HepG2 (cell line): ENCODE measurements at places on chromosomes 6 and 20. TPM values are rescaled to one million over a fixed set of nuclear protein-coding genes. Genes with fewer than 3 reads are reported as not detected.

DNA sequence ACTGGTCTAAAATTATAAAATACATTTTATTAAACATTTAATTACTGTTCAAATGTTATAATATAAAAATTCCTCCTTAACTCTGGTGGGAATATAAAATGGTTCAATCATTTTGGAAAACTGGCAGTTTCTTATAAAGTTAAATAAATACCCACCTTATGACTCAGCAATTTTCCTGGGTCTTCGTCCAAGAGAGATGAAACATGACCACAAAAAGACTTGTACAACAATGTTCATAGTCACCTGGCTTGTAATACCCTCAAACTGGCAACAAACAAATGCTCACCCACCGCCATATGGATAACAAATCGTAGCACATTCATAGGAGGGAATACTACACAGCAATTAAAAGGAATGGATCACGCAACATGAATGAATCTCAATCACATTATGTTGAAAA lies 66.0 kb upstream of the RIN2 start:
- no peak overlapping the region for H3K27ac ChIP-seq
- no peaks in the 10 kb centered on the region for H3K4me1 ChIP-seq
- no peaks in the 10 kb centered on the region for H3K36me3 ChIP-seq
- H3K4me3 ChIP-seq, result no peak overlapping the region
- DNase-seq, result no peak

SLC13A3 gene
- total RNA-seq, result 27.9 and 66.5 TPM in 2 replicates

DEFB132 gene
- not detected in 2 replicates for total RNA-seq

LPA gene
- not detected in 2 replicates for total RNA-seq

TCP11 gene
- total RNA-seq, result not detected in 2 replicates

PNPLA1 gene
- not detected in 2 replicates for total RNA-seq

DNA sequence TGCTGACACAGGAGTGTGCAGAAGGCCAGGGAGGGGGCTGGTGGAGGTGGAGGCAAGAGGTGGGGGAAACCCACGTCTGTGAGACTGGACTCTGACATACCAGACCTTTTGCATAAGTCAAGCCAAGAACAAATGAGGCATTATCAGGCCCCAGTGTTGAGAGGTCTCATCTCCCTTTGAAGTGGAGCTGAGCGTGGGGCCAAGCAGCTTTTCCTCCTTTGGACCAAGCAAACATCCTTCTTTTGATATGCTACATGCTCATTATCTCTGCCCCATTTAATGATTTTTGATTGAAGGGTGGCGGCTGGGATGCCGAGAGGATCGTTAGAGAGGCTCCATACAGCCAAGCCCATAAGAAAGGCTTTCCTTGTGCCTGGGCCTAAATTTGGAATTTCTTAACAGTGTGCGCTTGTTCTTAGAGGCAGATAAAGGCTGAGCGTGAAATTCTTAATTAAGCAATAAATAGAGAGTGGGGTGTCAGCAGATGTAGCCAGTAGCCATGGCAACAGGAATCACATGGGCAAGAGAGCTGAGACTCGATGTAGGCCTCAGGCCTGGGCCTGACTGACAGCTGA lies 244.5 kb downstream of the PKHD1 start:
- peak; percentile 12 for DNase-seq
- no peak overlapping the region for H3K4me3 ChIP-seq
- H3K27ac ChIP-seq, result no peak overlapping the region

MAFB gene
- total RNA-seq, result 0.11 and 0.18 TPM in 2 replicates

MAPK14 gene
- total RNA-seq, result 67.3 and 74.9 TPM in 2 replicates

RBL1 gene
- total RNA-seq, result 25.9 and 27.5 TPM in 2 replicates

DNA sequence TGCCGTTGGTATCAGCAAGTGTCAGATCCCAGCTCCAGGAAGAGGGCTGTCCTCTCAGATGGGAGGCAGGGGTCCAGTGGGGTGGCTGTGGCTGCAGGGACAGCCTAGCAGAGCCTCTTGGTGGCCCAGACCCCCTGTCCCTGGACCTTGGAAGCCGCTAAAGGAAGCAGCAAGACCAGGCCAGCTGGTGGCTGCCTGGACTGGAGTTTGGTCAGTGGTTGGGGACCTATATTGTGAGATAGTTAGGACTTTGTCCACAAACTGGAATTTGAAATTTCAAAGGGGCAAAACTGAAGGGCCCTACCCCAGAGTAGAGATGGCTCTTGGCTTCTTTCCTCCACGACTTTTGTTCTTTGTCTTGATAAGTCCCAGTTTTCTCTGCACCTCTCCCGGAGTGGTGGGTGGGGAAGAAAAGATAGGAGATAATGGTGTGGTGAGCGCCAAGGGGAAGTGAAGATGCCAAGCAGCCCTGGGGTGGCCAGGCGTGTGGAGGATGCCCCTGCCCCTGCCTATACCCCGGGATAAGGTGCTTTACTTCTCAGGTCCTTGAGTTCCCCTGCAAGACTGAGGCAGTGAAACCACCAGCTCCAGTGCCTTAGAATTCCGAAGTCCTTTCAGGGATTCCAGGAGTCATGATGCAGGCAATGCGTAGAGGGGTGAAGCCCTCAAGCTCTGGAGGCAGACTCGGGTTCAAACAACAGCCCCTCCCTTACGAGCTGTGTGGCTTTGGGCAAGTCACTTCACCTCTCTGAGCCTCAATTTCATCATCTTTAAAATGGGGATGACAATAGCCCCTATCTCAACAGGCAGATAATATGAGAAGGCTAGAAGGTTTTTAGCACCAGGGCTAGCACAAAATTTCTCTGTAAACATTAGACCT lies 40.2 kb downstream of the HNF4A start:
- H3K36me3 ChIP-seq, result peaks cover 10% of the 10 kb centered on the region
- peak; percentile 65 for DNase-seq
- H3K27ac ChIP-seq, result peak overlapping the region; percentile 94

DNA sequence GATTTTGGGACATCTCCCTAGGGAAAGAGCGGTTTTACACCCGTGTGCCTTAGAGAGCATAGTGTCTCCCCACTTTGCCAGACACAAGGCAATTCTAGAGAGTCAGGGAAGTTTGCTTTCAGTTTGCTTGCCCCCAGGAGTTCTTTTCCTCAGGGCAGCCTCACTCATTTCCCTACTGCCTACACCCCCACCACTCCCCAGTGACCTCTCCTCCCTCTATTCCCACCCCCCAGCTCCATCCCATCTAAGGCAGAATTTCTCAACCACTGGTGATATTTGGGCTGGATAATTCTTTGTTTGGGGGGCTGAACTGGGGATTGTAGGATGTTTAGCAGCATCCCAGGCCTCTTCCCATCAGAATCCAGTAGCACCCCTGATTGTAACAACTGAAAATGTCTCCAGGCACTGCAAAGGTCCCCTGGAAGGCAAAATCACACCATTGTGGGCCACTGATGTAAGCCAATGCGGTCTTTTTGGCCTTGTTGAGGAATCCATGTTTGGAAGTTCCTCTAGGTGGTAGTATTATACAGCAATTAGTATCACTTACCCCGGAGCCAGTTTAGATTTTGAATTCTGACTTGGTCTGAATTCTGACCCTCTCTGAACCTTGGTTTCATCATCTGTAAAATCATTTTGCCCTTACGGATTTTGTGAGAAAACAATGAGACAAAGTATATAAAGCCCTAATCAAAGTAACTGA lies 1.3 kb downstream of the EPPIN start:
- no peaks in the 10 kb centered on the region for H3K36me3 ChIP-seq
- DNase-seq, result peak; percentile 48
- no peak overlapping the region for H3K27ac ChIP-seq

DNMT3B gene
- total RNA-seq, result 13.2 and 13.9 TPM in 2 replicates

PACRG gene
- total RNA-seq, result 0.13 TPM in 1 of 2 replicates, not detected in the other

HLA-DQB2 gene
- total RNA-seq, result not detected in 2 replicates

DNA sequence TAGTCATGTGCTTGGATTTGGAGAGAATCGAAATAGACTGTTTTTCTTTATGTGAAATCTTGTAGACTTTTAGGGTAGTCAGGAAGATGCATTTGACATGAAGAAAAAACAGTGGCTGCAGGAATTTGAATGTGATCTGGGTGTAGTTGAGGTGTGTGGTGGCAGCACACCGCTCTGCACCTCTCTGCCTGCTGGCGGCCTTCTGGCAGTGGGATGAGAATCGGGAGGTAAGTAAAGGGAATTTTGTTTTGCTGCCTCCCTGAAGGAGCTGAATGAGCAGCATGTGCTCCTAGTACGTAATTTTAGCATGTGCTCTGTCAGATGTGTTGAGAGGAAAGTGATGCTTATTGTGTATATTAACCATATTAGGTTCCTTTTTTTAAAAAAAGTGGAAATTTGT lies 3.2 kb downstream of the TPD52L2 start:
- H3K27ac ChIP-seq, result no peak overlapping the region
- H3K36me3 ChIP-seq, result peaks cover 49% of the 10 kb centered on the region
- no peak for DNase-seq

MUC21 gene
- not detected in 2 replicates for total RNA-seq

DNA sequence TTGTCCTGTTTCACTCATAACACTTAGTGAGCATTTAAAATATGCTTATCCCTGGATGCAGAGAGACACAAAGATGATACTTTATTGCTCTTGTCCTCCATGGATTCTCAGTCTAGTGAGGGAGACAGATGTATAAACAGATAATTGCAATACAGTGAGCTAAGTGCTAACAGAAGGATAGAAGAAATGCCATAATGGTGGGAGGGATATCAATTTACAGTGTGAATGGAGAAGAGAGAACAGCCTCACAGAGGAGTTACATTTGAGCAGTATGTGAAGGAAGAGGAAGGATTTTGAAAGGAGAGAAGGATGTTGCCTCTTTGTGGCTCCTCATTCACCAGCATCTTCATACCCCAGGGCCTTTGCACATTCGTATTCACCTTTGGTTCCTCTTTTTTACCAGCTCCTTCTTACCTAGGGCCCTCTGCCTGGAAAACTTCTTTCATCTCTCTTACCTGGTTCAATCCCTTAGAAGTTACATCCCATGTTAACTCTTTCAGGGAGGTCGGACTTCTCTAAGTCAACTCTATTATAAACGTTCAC lies 341.7 kb downstream of the PRL start:
- DNase-seq, result no peak
- H3K27ac ChIP-seq, result no peak overlapping the region

BPIFB1 gene
- total RNA-seq, result 0.18 and 0.82 TPM in 2 replicates

GRCh38 chr6:69390125-69390524 lies 406.7 kb downstream of the LMBRD1 start:
- no peak for DNase-seq
- no peaks in the 10 kb centered on the region for H3K27me3 ChIP-seq
- no peak overlapping the region for H3K4me3 ChIP-seq
- H3K36me3 ChIP-seq, result no peaks in the 10 kb centered on the region

KCNK16 gene
- not detected in 2 replicates for total RNA-seq

DNA sequence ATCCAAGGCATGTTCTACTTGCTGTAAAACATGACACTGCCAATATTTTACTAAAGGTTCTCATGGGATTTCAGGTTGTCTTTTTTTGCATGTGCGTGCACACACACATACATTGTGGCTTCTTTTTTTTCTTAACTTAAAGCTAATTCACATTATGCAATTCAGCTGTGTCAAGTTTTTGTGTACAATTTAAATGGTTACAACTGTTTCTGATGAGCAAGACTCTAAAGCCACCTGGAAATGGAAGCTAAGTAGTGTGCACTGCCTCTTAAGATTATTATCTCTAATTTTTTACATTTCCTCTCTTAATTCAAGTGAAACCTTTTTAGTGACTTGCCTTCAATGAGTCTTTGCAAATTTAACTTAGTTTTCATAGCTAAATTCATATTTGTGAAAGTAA lies 75.3 kb downstream of the TULP4 start:
- no peak overlapping the region for H3K27ac ChIP-seq
- no peak for DNase-seq
- no peaks in the 10 kb centered on the region for H3K36me3 ChIP-seq

DNA sequence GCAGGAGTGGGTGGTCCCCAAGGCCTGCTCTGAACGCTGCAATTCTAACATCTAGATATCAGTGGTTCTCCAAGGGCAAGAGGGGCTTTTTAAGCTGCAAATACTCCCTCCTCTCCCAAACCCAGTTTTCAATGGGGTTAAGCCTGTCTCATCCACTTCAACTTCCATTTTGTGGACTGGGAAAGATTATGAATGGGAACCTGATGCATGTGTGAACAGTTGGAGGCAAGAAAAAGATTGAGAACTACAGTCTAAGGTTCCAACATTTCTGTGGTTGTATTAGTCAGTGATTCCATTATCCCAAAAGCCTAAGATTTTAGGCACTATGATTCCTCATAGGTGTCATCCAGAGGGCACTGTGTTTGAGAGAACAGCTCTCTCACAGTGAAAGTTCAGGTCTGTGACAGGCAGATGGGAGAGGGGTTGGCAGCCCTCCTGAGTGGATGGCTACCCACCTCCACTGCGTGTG lies 53.7 kb downstream of the HNF4A start:
- peak overlapping the region; percentile 55 for H3K27ac ChIP-seq
- H3K4me3 ChIP-seq, result no peak overlapping the region
- peaks cover 56% of the 10 kb centered on the region for H3K36me3 ChIP-seq

DNA sequence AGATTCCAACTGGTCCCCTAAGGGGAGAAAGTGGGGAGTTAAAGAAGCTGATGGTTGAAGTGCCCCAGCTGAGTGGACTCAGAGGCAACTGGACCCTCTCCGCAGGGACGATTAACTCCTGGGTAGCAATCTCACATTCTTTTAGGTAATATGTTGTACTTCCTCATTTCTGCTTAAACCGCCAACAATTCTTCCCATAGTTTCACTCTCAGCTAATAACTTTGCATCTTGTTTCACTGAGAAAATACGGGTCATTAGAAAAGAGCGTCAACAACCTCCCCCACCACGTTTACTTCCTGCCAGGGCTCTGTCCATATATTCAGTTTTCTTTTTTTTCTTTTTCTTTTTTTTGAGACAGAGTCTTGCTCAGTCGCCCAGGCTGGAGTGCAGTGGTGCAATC lies 39.5 kb upstream of the CHD6 start:
- no peaks in the 10 kb centered on the region for H3K4me1 ChIP-seq
- no peaks in the 10 kb centered on the region for H3K27me3 ChIP-seq
- no peak overlapping the region for H3K4me3 ChIP-seq
- no peak overlapping the region for H3K27ac ChIP-seq
- no peaks in the 10 kb centered on the region for H3K36me3 ChIP-seq

ESR1 gene
- total RNA-seq, result not detected in 2 replicates

PTCHD4 gene
- total RNA-seq, result 32.9 and 35.7 TPM in 2 replicates

GABRR1 gene
- total RNA-seq, result not detected in 2 replicates

DNA sequence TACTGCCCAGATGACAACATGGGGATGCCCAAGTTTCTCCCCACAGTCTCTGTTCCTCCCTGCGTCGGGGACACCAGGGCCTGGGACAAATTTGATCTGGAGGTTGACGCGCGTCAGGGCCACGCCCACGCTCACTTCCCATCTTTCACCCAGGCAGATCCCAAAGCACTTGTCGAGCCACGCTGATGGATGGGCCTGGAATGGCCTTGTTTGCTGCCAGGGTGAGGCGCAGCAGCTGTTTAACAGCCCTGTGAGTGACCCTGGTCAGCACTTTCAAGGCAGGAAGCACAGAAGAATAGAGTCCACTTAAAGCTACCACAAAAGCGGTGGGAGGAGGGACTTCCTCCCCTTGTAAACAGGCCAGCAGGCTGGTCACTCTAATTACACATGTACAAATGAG lies 324.7 kb upstream of the JARID2 start:
- H3K27me3 ChIP-seq, result no peaks in the 10 kb centered on the region; the same call in 1 of the 2 replicates
- DNase-seq, result no peak
- no peaks in the 10 kb centered on the region for H3K36me3 ChIP-seq
- no peaks in the 10 kb centered on the region for H3K4me1 ChIP-seq
- no peak overlapping the region for H3K27ac ChIP-seq

GRCh38 chr20:8601542-8601912 lies 467.4 kb upstream of the PLCB4 start:
- H3K36me3 ChIP-seq, result 0 out of 2 replicates have a peak, but pooled peaks cover 2% of the 10 kb centered on the region
- H3K27ac ChIP-seq, result no peak overlapping the region
- no peaks in the 10 kb centered on the region for H3K27me3 ChIP-seq
- no peak for DNase-seq
- H3K4me3 ChIP-seq, result no peak overlapping the region
- no peaks in the 10 kb centered on the region for H3K4me1 ChIP-seq
